ENCODE measurements at places on chromosomes 16 and 17.
A peak's percentile ranks its signal among the peaks of the same experiment; 100 is the strongest.

DNA sequence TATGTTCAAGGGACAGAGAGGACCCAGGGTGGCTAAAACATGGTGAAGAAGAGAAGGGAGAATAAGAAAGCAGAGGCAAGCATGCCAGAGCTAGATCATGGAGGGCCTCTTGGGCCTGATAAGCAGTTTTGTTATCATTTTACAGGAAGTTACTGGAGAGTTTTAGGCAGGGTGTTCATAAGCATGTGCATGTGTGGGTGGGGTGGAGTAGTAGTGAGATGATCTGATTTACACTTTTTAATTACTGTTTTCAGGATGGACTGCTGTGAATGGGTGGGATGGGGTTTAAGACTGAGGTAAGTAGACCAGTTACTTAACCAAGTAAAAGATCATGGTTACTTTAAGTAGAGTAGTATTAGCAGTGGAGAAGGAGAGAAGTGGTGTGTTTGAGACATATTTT is 173.6 kb downstream of the PHKB start:
- no peak for DNase-seq

DNA sequence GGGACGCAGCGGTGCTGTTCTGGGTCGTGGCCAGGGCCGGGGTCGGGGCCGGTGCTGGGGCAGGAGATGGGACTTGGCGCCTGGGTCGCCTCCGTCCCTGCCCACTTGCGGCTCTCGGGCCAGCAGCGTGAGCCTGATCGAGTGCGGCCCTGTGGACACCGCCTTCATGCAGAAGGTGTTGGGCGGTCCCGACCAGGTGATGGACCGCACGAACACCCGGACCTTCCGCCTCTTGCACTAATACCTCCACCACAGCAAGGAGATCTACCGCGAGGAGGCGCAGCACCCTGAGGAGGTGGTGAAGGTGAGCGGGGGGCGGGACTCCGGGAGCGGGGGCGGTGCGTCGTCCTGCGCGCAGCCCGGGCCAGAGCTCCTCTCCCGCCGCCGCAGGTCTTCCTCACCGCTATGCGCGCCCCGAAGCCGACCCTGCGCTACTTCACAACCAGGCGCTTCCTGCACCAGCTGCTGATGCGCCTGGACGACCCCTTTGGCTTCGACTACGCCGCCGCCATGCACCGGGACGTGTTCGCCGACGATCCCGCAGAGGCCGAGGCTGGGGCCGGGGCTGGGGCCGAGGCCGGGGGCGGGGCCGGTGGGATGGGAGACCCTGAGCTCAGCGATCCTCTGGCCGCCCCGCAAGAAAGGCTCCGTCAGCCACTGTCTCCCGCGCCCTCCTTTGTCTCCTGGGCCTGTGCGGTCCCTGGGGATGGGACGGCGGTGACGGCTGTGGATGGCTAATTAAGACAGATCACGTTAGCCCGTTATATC is 4.5 kb upstream of the HSD17B1 start:
- peak; percentile 81 for DNase-seq

GRCh38 chr16:11211977-11212797 is 43.8 kb downstream of the SOCS1 start:
- no peak for DNase-seq

- DNase-seq: no peak
Observed at GRCh38 chr16:11752856-11753255, 10.2 kb upstream of the TXNDC11 start.

- DNase-seq: no peak
Observed at GRCh38 chr17:79112471-79112870, 37.8 kb downstream of the ENGASE start.

DNA sequence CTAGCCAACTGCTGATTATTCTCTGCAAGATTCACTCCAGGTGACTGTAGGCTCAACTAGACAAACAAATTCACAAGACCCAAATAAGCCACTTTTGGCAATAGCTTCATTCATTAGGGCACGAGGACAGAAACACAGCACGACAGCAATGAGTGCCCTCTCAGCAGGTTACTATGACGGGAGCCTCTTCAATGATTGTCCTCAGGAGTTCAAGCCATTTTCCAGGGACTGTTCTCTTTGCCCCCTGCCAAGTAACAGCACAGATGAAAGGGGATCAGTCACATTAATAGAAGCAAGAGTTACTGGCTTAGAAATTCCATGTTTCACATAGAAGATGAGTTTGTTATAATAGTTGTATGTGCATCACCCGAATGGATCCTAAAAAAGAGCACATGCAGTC is 712.2 kb downstream of the CDH8 start:
- DNase-seq: no peak

DNA sequence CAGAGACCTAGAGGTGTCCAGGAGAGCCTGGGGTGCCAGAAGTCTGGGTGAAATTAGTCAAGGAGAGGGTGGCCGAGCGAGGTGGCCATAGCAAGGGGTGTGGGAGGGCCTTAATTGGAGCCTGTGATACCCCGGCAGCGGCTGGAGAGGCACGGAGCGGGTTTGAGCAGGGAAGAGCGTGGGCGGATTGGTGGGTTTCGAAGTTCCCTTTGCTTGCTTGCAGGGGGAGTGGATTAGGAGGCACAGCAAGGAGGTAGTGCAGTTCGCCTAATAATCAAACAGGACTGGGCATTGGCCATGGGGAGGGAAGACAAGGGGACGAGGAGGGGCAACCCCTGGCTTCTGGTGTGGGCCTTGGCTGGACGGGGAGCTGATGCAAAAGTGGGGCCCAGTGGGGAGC is 5.4 kb upstream of the FAM83G start:
- DNase-seq: no peak

GRCh38 chr16:65876624-65877023 is 489.9 kb upstream of the CDH5 start:
- DNase-seq: no peak
